ENCODE measurements at places on chromosomes 7 and 10.

GRCh38 chr7:73742338-73742752 is 3.7 kb upstream of the ABHD11 start:
- DNase-seq, result no peak

DNA sequence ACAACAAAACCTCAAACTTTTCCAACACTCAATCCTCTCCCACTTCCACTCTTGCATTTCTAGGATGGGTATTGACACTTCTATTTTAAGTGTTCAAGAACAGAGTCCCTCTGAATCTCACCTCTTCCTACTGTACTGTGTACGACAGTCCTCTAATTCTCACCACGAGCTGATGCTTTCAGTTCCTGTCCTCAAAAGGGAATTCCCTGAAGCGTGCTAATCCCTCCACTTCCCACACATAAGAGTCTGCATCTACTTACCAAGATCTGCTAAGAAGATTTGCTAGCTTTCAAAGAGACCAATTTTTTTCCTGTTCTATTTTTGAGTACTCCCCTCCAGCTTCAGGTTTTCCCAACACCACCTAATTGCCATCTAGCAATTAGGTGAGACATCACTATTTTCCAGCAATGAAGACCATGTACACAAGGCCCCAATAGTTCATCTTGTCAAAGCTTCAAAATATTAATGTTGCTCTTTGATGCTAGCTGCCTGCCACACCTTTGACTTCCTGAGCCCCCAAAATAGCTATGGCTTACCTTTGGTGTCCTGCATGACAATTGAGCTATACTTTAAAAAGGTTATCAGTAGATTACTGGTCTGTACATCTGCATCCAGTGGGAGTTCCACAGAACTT is 54.4 kb downstream of the ARMH3 start:
- DNase-seq, result no peak

DNA sequence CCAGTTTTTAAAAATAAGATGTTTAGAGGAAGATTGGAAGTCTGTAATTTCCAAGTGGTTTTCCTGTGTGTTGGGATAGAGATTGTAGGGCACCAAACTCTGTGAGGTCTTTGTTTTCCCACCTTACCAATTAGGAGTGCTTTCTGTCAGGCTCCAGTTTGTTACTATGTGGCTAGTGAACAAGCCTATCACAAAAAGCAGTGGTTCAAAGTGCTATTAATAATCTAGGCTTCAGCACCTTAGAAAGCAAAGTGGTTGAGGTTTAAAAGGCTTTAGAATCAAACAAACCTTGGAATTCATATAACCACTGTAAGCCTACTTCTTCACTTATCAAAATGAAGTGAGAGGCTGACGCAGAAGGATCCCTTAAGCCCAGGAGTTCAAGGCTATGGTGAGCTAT is 11.1 kb upstream of the ANAPC16 start:
- no peak for DNase-seq

- no peak for DNase-seq
These were observed 306.1 kb downstream of the DGKB start for GRCh38 chr7:14596421-14596820.

DNA sequence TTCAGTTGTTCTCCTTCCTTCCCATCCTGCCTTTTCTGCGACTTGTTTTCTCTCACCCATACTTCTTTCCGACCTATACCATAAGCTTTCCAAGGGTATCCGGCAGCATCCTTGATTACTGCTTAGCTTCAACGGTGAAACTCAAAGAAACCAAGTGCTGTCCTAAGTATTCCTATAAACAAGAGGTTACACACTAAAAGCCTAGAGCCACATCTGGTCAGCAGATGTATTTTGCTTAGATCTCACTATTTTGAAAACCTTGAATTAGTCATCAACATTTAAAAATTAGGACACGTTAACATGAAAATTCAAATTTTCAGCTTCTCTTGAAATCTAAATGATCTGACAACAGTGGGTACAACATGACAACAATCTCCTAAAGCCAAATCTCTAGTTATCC is 20.0 kb downstream of the ARHGAP21 start:
- no peak for DNase-seq

GRCh38 chr7:131921016-131921415 is 364.6 kb upstream of the PODXL start:
- no peak for DNase-seq

- no peak for DNase-seq
These were observed 18.9 kb downstream of the RBAK start for GRCh38 chr7:5064391-5065106.

- DNase-seq, result no peak
These were observed 15.9 kb upstream of the TMEM72 start for GRCh38 chr10:44895280-44895679.

DNA sequence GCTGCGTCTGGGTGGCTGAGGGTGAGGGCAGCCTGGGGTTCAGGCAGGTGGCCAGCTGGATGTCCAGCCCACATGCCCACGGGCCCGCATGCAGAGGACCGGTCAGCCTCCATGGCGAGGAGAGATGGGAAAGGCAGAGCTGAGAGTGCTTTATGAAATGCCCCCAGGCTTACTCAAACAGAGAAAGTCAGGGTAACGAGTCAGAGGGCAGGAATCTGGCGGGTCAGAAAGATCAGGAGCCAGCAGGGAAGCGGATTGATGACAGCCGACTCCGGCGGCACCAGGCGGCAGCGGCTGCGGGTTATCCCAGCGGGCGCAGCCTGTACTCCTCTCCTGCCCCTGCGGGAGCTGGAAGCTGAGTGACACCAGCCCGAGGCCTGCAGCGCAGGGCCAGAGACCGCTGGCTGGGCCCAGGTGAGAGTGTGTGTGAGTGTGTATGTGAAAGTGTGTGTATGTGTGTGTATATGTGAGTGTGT is 13.4 kb downstream of the SLC13A4 start:
- DNase-seq, result no peak
